ENCODE measurements at places on chromosomes 6 and 20. TPM values are rescaled to one million over a fixed set of nuclear protein-coding genes. Genes with fewer than 3 reads are reported as not detected.

Gene GSTA3
- not detected for total RNA-seq

Gene SLC17A2
- total RNA-seq = not detected

Gene BRD2
- total RNA-seq = 132 TPM

Gene NOTCH4
- total RNA-seq = 1.7 TPM

GRCh38 chr20:62543470-62544302 lies 67.9 kb upstream of the GATA5 start:
- no peak for DNase-seq

- DNase-seq = no peak
Observed at GRCh38 chr20:16362642-16363041, 210.6 kb downstream of the KIF16B start.

GRCh38 chr20:8344106-8344505 lies 212.0 kb downstream of the PLCB1 start:
- no peak for DNase-seq

Measured in NCI-H460 (cell line).